ENCODE measurements at places on chromosomes 4 and X.

- no peak for DNase-seq
Observed at GRCh38 chr4:74054483-74055047, 16.1 kb upstream of the CXCL3 start.

GRCh38 chr4:185801471-185801870, 10.5 kb downstream of the SORBS2 start:
- DNase-seq, result no peak

DNA sequence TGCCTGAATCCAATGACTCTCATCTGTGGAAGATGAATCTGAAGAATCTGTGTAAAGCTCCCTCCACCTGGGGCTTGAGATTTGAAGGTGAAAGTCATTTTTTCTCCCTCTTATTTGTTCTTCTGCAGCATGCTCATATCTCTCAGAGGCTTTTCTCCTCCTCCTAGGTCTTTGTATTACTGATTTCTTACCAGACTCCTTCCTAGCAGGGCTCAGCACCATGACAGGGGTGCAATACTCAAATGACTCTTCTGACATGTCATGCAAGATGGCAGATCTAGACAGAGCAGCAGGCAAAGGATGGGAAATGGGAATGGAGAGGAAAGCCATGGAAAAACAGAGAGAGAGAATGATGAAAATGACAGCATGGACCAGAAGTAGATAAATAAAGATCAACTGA, 118.3 kb downstream of the TMA16 start:
- DNase-seq, result no peak

DNA sequence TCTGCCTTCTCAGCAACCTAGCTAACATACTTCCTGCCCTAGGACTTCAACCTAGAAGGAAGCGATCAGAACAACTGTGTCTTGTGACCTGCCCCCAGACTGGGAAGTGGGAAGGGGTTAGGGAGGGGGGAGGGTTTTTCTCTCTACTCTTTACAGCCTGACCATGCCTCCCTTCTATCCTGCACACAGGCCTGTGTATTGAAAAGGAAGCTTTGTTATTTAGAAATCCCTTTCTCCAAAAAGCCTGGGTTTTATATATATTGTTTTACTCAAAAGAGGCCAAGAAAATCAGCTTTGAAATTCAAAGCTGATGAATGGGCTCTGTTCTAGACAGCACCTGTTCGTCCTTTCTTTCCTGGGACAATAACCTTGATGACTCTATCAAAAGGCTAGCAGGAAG, 35.2 kb upstream of the SMS start:
- DNase-seq, result no peak

DNA sequence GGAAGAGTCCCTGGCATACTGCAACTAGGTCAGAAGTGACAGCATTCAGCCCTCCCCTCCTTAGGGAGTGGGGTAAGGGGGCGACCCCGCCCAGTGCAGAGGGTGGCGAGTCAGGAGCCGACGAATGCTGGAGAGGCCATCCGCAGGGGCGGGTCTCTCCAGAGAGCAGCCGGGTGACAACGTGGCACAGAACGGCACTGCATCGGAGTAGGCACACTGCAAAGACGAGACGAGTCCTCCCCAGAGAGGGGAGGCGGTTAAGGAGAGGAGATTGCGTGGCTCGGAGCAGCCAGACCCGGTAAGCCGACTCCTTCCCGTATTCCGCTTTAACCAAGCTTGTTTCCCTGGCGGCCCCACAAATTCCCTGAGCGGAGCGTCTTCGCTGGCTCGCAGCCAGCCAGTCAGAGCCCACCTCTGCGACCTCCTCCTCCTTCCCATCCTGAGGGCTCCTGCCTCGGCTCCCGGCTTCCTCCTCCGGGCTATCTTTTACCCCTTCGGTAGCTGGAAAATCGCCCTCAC, 54.9 kb downstream of the LINC00632 start:
- no peak for DNase-seq

DNA sequence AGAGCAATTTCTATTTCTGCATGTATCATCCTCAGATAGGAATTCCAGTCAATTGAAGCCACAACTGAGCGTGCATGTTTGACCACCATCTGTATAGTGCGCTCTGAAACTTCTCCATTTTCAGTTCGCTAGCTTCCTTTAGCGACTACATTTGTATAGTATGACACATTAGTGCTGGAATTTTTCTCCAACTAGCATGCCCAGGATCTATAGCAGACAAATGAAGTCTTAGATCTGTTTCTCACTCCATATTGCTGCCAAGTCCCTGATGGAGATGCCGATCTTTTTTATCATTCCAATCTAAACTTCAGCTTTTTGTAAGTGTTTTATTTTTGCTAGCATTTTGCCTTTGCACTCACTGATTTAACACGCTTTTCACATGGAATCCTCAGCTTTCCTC, 774.8 kb upstream of the TENM3 start:
- DNase-seq, result no peak

Data from stimulated activated CD8-positive, alpha-beta memory T cell treated with anti-CD3 and anti-CD28 coated beads, Interleukin-15, amount 100 ng/mL, for 1 hour (primary cell).